ENCODE measurements at places on chromosomes 4 and X.

- no peak for DNase-seq
Observed at GRCh38 chr4:1151541-1151940, 20.8 kb downstream of the SPON2 start.

GRCh38 chrX:140766024-140766611 is 56.6 kb downstream of the LINC00632 start:
- no peak for DNase-seq

DNA sequence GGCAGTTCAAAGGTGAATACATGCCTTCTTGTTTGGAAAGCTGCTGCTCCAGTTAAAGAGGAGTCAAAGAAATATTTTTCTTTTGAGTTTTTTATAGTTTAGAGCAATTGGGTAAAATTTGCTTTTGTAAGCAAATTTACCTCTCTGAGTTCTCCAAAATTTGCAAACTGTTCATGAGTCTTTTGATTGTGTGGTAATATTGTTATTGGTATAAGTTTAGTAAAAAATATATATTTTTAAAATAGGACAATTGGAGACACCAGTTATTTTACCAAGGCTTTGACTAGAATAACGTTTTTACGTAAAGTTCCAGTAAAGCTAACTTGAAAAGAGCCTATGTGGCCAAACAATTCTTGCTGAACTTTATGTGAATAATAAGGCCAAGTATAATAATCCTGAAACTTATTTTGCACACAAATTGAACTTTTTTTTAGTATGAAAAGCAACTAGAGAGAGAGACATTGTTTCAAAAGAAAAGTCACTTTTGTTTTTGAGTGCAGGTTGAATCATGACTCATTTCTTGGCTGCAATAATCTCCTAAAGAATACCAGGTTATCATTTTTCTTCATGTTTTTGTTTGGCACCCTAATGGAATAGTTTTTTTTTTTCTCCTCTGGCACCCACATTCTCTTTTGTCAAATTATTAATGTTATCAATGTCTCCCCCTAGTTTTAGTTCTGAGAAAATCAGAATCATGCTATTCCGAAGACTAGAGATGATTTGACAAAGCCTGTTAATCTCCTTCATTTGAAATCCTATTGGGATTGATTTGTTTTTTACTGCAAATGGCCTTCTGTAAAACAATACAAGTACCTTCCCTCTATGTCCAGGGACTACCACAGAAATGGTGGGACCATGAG is 57.1 kb downstream of the UGT2B10 start:
- no peak for DNase-seq

DNA sequence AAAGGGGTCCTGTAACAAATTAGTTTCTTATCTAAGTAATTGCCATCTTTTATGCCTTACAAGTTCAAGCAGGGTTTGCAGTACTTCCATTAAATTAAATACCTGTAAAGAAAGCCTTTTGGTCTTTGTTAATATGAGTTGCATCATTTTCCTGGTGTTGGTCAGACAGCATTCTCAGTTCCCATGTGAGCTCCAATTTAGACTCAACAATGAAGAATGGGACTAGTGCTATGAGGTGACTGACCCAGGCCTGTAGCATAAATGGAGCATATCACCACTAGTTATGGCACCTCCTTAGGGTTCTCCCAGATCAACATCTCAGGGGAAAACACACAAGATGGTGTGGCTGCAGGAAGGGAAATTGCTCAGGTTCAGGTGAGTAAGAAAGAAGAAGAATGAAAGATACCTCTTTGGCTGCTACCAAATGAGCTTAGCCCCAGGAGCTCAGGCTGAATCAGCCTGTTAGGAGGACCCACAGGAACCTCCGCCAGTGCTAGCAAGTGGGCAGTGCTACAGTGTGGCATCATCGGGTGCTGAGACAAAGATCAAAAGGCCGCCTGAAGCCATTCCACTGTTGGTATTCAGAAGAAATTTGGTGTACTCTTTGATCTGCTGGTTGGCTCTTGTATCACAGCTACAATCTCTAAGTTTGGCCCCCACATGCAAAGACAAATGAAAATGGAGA is 1.8 kb downstream of the TTC29 start:
- DNase-seq: no peak

GRCh38 chr4:6523251-6523650 is 50.8 kb upstream of the PPP2R2C start:
- no peak for DNase-seq

DNA sequence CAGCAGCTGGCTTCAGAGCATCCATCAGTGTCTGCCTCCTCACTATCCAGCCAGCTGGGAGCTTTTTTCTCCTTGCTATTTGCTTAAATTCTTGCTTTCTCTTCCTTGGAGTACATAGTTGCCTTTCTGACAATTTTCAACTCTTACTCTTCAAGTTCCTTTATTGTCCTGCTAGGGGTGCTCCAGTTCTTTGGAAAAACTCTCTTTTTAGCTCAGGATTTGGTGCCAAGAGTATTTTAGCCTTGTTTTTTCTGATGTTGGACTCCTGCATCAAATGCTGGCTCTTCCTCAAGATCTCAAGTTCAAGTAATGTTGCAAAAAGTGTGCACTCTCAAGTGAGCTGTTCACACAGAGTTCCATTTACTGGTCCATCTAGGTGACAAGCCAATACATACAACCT is 126.4 kb downstream of the KDR start:
- no peak for DNase-seq

- DNase-seq: no peak
Observed at GRCh38 chr4:6470502-6471306, 1.7 kb downstream of the PPP2R2C start.

DNA sequence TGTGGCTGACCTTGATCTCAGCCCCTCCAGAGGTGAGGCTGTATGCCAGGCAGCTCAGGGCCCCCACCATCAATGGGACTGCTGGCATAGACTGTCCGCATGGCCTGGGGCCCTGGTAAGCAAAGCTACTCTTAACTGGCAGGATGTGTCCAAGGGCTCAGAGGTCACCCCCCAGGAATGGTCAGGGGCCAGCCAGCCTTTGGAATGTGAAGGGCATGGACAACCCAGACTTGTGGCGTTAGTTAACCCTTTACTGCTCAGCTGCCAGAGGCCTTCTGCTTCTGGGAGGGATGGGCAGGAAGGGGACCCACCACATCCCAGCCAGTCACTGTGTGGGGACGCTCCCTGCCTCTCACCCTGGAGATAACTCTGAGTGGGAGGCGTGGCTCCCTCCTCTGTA is 80.1 kb upstream of the PSAPL1 start:
- DNase-seq: no peak

- no peak for DNase-seq
Observed at GRCh38 chrX:47751670-47752069, 85.0 kb upstream of the ZNF81 start.

DNA sequence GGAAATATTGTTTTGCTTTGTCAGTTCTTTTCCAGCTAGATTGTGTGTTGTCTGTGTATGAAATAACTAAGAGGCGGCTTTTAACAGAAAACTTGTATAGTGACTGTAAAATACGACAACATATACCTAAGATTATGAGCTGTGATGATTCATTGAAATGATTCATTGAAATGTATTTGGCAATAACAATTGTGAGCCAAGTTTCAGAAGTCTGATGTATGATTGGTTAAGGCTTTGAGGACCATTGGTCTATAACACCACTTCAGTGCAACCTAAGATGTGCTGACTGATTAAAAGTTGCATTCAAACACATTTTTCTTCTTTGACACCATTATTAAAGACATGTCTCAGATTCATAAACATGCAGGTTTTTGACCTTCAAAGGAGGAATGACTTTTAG is 76.6 kb downstream of the PTPN13 start:
- DNase-seq: no peak

DNA sequence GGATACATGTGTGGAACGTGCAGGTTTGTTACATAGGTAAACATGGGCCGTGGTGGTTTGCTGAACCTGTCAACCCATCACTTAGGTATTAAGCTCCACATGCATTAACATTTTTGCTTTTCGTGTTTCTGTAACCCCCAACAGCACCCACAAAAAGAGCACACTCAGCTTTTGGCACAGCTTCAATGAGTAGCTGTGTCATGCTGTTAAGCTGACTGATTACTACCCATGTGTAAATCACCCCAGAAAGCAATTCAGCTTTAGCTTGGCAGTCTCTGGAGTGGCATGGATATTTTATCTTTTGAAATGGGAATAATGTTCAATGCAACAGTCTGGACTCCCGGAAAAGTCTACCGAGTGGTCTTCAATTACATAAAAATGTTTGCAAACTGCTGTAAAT is 734.3 kb downstream of the STIM2 start:
- no peak for DNase-seq

DNA sequence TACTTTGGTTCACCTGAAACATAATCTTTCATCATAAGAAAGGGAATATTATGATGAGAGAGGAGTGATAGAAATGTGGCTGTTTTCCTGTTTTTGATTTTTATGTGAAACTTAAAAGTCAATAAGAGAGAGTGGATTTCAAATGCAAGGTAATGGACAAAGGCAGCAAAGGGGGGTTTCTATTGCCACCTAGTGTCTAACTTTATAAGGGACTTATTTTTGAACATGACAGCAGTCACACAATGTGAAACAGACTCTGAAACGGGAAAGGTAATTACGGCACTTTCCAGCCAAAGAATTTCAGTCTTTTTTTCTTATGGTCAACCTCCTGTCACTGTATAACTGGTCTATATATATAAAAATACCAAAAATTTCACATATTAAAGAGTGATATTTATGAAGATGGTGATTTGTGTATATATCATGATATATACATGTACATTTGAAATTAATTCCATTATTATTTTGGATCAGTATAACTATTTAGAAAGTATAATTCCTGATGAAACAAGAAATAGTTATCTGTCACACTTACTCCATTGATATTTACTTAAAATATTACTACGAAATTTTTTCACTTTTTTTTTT is 127.1 kb downstream of the FBXO8 start:
- no peak for DNase-seq

- no peak for DNase-seq
Observed at GRCh38 chrX:75114638-75115037, 41.4 kb downstream of the ABCB7 start.

GRCh38 chr4:159138436-159138835 is 35.6 kb downstream of the RAPGEF2 start:
- no peak for DNase-seq

GRCh38 chr4:4289055-4289454 is 899 bp downstream of the LYAR start:
- DNase-seq: no peak

Measured in stimulated activated CD4-positive, alpha-beta T cell treated with anti-CD3 and anti-CD28 coated beads, Interleukin-1b, Interleukin-23, amount 100 ng/mL, for 1 hour (primary cell).